Aorta (tissue), 5 donors: ENCODE measurements at places on chromosomes 1 and 21. TPM values are rescaled to one million over a fixed set of nuclear protein-coding genes. Genes with fewer than 3 reads are reported as not detected.

Gene UAP1
- 45.2 TPM for polyA plus RNA-seq

Gene OPRD1
- not detected for polyA plus RNA-seq

Gene RABGGTB
- polyA plus RNA-seq: 53.2 TPM

Gene SIPA1L2
- polyA plus RNA-seq: 9.1 TPM

Gene SLC25A34
- 5.6 TPM for polyA plus RNA-seq

Gene KIAA0040
- polyA plus RNA-seq: 11.1 TPM

Gene FCRL6
- not detected for polyA plus RNA-seq

Gene KCNJ15
- polyA plus RNA-seq: 0.25 TPM

Gene DFFB
- 4.3 TPM for polyA plus RNA-seq

Gene NBPF6
- not detected for polyA plus RNA-seq

Gene SLC30A2
- 0.13 TPM for polyA plus RNA-seq

Gene VWA1
- 4.5 TPM for polyA plus RNA-seq

Gene LCE2A
- not detected for polyA plus RNA-seq

Gene ALX3
- not detected for polyA plus RNA-seq

Gene TMCC2
- polyA plus RNA-seq: 1.0 TPM

Gene NCMAP
- polyA plus RNA-seq: 0.25 TPM

Gene CFAP141
- not detected for polyA plus RNA-seq

Gene ERMAP
- 10.1 TPM for polyA plus RNA-seq

Gene GPR37L1
- not detected for polyA plus RNA-seq

Gene CLIC6
- polyA plus RNA-seq: 1.4 TPM

Gene SDCCAG8
- 24.9 TPM for polyA plus RNA-seq

Gene AJAP1
- polyA plus RNA-seq: not detected

Gene SPRR2B
- polyA plus RNA-seq: not detected

Gene TMEM82
- polyA plus RNA-seq: not detected

Gene OR6N1
- not detected for polyA plus RNA-seq

Gene CFHR5
- polyA plus RNA-seq: not detected

Gene ASCL5
- 0.28 TPM for polyA plus RNA-seq

Gene TTC3
- polyA plus RNA-seq: 40.3 TPM

Gene OR2T11
- polyA plus RNA-seq: not detected

Gene LRRC8C
- polyA plus RNA-seq: 0.75 TPM

Gene SLC44A3
- polyA plus RNA-seq: 5.3 TPM

Gene UBIAD1
- 8.5 TPM for polyA plus RNA-seq

Gene FCN3
- polyA plus RNA-seq: 0.50 TPM

Gene TENT5C
- polyA plus RNA-seq: 1.4 TPM

Gene LINGO4
- not detected for polyA plus RNA-seq

Gene SSX2IP
- 2.7 TPM for polyA plus RNA-seq

Gene AKR7A3
- 2.6 TPM for polyA plus RNA-seq

Gene RXFP4
- polyA plus RNA-seq: not detected

Gene CRYAA
- polyA plus RNA-seq: not detected

Gene FCER1A
- polyA plus RNA-seq: 1.3 TPM

Gene ACTL8
- not detected for polyA plus RNA-seq

Gene FMO5
- polyA plus RNA-seq: 20.3 TPM

Gene TMEM81
- polyA plus RNA-seq: 2.2 TPM

Gene TMPRSS15
- not detected for polyA plus RNA-seq

Gene DIRAS3
- 2.8 TPM for polyA plus RNA-seq

Gene FNBP1L
- polyA plus RNA-seq: 11.6 TPM

Gene DCST1
- not detected for polyA plus RNA-seq

Gene CYP2J2
- 0.51 TPM for polyA plus RNA-seq

Gene REG4
- 20.7 TPM for polyA plus RNA-seq

Gene RORC
- 0.10 TPM for polyA plus RNA-seq

Gene SH3BGRL3
- 232 TPM for polyA plus RNA-seq

Gene FAM72B
- not detected for polyA plus RNA-seq

Gene PRAMEF20
- polyA plus RNA-seq: not detected

Gene C1orf87
- polyA plus RNA-seq: 1.0 TPM

Gene PBX1
- 14.0 TPM for polyA plus RNA-seq

Gene TEDDM1
- polyA plus RNA-seq: not detected

Gene KPRP
- polyA plus RNA-seq: not detected

Gene NASP
- 44.8 TPM for polyA plus RNA-seq

Gene NMNAT2
- not detected for polyA plus RNA-seq
